ENCODE measurements at places on chromosomes 3 and 15. TPM values are rescaled to one million over a fixed set of nuclear protein-coding genes. Genes with fewer than 3 reads are reported as not detected.

DNA sequence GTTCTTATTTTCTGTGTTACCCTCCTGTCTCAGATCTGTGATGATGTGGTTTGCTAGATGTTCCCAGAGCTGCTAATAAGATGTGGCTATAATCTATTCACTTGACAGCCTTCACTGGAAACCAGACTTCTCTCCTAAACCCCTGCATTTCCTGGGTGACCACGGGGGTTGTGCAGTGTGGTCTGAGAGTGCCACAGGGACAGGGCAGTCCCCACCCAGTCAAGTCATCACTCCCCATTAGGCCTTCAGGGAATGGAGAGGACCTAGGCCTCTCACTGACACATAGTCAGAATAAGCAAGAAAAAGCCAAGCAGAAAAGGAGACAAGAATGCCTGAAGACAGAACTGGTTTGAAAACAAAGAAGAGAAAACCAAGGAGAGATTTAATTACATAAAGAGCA, 58.3 kb downstream of the GJD2 start:
- DNase-seq = no peak

DNA sequence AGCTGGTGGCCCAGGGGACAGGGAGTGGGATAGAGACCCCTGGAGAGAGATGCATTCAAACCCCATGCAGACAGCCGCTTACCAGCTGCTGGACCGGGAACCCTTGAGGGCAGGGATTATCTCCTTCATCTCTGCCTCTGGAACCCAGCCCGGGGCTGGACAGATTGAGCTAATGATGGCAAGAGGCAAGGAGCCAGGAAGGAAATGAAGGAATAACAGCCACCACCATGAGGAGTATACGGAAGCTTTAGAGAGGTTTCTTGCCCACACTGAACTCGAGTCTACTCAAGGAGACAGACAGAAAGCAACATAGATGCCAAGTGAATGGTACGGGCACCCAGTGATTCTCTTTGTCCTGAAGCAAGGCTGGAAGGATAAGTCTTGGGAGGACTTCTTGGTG, 23.2 kb downstream of the HAPLN3 start:
- no peak for DNase-seq

- DNase-seq = no peak
These were observed 195.7 kb downstream of the OXSM start for GRCh38 chr3:25985621-25986020.

GRCh38 chr3:60989626-60990441, 261.4 kb downstream of the FHIT start:
- DNase-seq = no peak

- DNase-seq = no peak
These were observed 571.4 kb upstream of the NAALADL2 start for GRCh38 chr3:174287705-174288104.

DNA sequence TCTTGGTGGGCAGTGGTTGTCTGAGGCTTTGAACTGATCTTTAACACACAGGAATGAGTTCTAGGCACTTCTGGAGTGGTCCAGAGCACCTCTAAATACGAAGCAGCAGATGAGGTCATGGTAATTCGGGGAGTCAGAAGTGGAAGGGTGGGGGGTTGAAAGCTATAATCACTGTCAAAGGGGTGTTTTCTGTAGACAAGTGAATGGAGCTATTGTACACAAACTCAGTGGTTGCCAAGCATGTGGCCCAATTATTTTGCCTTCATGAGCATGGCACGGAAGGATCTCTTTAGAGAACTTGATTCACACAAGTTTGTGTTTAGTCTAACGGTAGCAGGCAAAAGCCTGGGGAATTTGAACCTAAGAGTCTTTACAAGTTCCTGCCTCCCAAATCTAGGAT, 6.3 kb downstream of the FRMD5 start:
- no peak for DNase-seq

GRCh38 chr3:71208211-71209095, 375.1 kb downstream of the FOXP1 start:
- DNase-seq = peak; percentile 59

DNA sequence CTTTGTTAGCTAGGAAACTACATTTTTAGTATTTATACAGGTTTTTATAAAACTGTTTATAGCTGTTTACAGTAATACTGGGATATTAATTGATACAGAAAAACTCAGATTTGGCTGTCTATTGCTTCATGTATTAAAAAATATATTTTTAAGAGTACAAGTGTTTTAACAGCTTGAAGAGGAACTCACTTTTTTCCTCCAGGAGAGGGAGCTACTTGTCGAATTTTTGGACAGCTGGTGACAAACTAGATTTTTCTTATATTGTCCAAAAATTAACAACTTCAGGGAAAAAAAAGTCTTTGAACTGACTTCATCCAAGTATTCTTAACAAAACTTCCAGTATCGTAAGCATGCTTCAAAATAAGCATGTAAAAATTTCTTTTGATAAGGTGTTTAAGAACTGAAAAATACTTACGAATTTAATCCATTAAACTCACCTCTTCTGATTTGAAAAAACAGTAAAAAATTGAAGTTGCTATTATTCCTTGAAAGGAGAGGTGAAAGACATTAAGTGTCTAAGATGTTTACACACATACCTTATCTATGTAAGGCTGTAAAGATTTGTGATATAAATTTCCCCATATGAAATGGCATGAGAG, 4.0 kb downstream of the DIPK2A start:
- DNase-seq = peak; percentile 75

- DNase-seq = no peak
These were observed 26.7 kb downstream of the AMOTL2 start for GRCh38 chr3:134347551-134347950.

DNA sequence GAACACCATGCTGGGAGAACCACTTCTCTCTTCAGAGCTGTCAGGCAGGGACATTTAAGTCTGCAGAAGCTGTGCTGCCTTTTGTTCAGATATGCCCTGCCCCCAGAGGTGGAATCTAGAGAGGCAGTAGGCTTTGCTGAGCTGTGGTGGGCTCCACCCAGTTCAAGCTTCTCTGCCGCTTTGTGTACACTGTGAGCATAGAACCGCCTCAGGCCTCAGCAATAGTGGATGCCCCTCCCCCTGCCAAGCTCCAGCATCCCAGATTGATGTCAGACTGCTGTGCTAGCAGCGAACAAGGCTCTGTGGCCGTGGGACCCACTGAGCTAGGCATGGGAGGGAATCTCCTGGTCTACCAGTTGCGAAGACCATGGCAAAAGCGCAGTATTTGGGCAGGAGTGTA, 121.6 kb downstream of the NFKBIZ start:
- DNase-seq = no peak

GRCh38 chr3:142846779-142847577, 41.9 kb downstream of the PCOLCE2 start:
- no peak for DNase-seq

DNA sequence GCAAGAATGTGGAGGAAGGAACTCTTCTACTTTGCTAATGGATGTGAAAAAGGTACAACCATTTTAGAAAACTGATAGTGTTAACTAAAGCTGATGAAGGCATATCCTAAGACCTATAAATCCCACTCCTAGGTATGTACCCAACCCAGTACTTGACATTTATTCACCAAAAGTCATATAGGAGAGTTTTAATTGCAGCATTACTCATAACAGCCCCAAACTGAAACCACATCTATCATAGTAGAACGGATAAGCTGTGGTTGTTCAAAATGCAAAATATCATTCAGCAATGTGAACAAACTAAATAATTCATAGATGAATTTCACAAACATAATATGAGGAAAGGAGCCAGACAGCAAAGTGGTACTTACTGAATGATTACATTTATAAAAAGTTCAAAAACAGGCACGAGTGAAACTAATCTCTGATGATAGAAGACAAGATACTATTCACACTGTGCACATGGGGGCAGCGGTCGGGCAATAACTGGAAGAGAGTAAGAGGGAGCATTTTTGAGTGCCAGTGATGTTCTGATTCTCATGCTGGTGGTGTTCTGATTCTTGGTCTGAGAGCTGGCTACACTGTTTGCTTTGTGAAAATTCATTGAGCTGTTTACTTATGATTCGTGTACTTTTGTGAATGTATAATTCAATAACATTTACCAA, 34.3 kb downstream of the GOLIM4 start:
- no peak for DNase-seq

GRCh38 chr3:71005702-71006321, 577.7 kb downstream of the FOXP1 start:
- DNase-seq = no peak

DNA sequence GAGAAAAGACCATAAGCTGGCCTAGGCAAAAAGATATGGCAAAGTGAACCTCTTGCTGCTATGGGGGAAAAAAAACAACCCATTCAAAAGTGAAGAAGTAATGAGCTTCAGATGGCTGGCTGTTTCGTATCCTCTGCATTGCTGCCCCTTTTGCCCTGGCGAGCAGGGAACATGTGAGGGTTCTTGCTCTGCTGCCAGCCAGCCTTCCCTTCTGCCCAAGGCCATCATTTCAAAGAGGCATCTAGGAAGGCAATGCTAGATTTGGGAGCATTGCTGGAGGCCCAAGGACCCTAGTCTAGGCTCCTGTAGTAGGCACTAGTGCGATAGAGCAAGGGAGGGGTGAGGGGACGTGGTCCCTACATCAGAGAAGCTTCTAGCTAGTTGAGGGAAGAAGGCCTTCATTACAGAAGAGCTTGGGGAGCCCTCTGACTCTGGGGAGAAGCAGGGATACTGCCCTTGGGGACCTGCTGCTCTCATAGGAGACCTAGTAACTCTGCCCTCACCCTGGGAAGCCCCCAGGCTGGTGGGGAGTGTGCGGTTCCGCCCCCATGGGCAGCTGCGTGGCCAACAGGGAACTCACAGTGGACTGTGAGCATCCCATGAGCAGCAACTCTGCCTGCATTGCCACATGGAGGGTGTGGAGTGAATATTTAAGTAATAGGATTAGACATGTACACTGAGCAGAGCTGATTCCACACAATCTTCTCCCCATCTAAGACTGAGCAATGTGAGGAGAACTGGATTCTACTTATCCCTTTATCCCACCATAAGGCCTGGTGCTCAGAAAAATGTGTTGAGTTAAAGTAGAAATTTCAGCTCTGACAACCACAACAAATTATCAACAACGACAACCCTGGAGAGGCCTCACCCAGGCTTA, 21.3 kb downstream of the ITGA11 start:
- DNase-seq = no peak

DNA sequence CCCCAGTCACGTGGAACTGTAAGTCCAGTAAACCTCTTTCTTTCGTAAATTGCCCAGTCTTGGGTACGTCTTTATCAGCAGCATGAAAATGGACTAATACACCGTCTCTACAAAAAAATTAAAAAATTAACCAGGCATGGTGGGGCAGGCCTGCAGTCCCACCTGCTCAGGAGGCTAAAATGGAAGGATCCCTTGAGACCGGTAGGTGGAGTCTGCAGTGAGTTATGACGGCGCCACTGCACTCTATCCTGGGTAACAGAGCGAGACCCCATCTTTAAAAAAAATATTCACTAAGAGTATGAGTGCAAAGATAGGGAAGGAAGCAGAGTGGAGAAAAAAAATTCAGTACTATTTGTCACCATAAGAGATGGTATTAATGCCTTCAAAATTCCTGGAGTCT, 25.6 kb downstream of the SEC11A start:
- DNase-seq = no peak

DNA sequence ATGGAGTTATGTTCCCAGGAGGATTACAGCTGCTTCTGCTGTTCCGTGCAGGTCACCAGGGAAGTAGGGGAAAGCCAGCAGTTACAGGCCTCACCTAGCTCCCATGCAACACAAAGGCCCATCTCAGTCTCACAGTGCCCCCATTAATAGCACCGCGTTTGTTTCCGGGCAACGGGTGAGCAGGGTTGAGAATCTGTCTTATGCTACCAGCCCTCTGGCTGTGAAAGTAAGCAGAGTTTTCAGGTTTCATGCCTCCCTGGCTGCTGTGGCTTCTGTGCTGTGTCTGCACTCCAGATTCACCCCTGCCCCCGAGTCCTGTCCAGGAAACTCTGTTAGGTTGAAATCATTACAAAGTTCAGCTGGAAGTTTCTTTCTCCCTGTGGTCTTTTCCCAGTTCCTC, 254.4 kb upstream of the GPR149 start:
- no peak for DNase-seq

GRCh38 chr3:8762607-8763377, 6.6 kb downstream of the OXTR start:
- DNase-seq = no peak

GRCh38 chr3:183151086-183151485, 11.4 kb downstream of the LAMP3 start:
- DNase-seq = no peak

- no peak for DNase-seq
These were observed 227.7 kb upstream of the SOX2 start for GRCh38 chr3:181484026-181484425.

DNA sequence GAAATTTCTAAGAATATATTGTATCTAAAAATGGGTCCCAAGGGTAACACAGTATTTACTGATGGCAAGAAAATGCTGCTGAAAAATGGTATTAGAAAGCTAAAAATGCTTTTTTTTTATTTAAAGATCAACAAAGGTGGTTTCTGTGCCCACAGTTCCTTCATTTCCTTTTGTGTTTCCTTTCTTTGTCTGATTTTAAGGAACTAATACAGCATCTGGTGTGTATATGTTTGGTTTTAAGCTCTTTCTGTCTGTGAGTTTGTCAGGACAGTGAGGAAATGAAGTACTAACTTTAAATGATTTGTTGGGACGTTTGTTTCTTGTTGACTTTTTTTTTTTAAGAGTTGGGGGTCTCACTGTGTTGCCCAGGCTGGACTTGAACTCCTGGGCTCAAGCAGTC, 38.2 kb downstream of the RASA2 start:
- no peak for DNase-seq

FBXO40 gene
- total RNA-seq = not detected

CORO2B gene
- total RNA-seq = 9.5 TPM

RCCD1 gene
- total RNA-seq = 12.9 TPM

EFCC1 gene
- not detected for total RNA-seq

CRABP1 gene
- not detected for total RNA-seq

GALNT15 gene
- total RNA-seq = 8.4 TPM

SPATA12 gene
- not detected for total RNA-seq

FAM227B gene
- total RNA-seq = 3.9 TPM
